ENCODE measurements at places on chromosomes 1 and 21. TPM values are rescaled to one million over a fixed set of nuclear protein-coding genes. Genes with fewer than 3 reads are reported as not detected.

DNA sequence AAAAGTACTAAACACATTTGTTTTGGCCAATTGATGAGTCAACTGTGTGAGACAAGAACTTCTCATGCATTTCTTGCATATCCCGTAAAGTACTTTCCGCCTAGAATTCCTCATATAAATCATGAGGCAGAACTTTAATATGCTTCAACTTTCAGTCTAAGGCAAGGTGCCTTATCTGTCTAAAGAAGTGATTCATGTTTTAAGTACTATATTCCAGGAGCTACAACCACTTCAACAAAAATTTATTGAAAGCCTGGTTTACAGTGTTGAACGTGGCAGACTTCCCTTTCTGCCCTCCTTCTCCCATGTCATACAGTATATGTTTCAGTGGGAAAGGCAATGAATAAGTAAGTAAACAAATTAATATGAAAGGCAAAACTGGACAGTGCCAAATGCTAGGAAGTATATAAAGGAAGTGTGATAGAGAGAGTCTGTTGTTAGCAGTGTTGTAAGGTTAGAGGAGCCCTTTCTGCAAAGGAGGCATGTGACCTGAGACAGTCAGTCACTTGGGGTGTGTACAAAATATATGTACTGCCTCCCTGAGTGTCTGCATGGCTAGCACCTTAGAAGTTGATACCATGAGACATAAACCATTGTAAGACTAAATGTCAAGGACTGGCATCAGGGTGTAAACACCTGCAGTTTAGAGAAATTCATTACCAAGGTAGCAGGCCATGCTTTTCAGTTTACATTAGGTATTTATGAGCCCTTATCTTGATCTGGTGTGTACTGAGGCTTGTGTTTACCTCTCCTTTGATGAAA lies 362.2 kb downstream of the SRGAP2C start:
- no peak overlapping the region for H3K27ac ChIP-seq
- no peaks in the 10 kb centered on the region for H3K4me1 ChIP-seq
- no peak overlapping the region for H3K4me3 ChIP-seq
- no peaks in the 10 kb centered on the region for H3K27me3 ChIP-seq
- DNase-seq, result no peak

DNA sequence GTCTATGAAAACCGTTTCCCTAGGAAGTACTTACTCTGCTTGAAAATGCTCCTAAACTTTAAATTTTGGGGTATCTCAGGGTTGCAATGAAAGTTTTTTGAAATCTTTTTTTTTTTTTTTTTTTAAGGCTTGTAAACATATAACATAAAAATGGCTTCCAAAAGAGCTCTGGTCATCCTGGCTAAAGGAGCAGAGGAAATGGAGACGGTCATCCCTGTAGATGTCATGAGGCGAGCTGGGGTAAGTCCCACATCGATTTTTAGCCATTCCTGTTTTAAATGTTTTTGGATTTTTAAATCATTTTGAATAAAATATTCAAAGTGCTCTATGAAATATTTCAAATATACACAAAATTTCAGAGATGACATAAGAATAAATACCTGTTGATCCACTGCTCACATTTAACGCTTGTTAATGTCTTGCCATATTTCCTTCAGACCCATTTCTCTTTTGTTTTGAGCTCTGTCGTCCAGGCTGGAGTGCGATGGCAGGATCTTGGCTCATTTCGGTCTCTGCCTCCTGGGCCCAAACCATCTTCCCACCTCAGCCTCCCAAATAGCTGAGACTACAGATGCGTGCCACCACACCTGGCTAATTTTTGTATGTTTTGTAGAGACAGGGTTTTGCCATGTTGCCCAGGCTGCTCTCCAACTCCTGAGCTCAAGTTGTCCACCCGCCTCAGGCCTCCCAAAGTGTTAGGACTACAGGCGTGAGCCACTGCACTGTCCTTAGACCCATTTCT lies 1.3 kb downstream of the PARK7 start:
- H3K27me3 ChIP-seq, result no peaks in the 10 kb centered on the region
- H3K4me3 ChIP-seq, result peak overlapping the region; percentile 84
- DNase-seq, result no peak
- peaks cover 50% of the 10 kb centered on the region for H3K36me3 ChIP-seq
- peaks cover 17% of the 10 kb centered on the region for H3K4me1 ChIP-seq

GRCh38 chr1:145978471-145978853 lies 14.0 kb downstream of the POLR3GL start:
- H3K36me3 ChIP-seq, result no peaks in the 10 kb centered on the region
- no peaks in the 10 kb centered on the region for H3K27me3 ChIP-seq
- DNase-seq, result no peak
- peak overlapping the region; percentile 98 for H3K27ac ChIP-seq
- peak overlapping the region; percentile 35 for H3K4me3 ChIP-seq
- H3K4me1 ChIP-seq, result peaks cover 62% of the 10 kb centered on the region

DNA sequence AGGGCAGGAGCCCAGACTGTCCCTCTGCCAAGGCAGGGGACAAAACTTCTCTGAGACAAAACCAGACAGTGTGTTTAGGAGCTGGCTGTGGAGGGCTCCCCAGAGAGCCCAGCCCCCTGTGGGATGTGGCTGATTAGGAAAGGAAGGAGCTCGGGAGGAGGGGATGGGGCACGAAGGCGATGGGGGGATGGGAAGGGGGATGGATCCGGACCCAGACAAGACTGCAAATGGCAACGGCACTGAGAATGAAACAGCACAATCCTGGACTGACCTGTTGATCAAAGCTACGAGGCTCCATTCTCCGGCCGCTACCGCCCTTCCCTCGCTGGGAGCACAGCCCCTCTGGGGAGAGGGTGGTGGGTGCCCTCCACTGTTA lies 33.1 kb downstream of the FOXO6 start:
- no peak for DNase-seq
- H3K27me3 ChIP-seq, result peaks cover 21% of the 10 kb centered on the region
- no peak overlapping the region for H3K4me3 ChIP-seq

DNA sequence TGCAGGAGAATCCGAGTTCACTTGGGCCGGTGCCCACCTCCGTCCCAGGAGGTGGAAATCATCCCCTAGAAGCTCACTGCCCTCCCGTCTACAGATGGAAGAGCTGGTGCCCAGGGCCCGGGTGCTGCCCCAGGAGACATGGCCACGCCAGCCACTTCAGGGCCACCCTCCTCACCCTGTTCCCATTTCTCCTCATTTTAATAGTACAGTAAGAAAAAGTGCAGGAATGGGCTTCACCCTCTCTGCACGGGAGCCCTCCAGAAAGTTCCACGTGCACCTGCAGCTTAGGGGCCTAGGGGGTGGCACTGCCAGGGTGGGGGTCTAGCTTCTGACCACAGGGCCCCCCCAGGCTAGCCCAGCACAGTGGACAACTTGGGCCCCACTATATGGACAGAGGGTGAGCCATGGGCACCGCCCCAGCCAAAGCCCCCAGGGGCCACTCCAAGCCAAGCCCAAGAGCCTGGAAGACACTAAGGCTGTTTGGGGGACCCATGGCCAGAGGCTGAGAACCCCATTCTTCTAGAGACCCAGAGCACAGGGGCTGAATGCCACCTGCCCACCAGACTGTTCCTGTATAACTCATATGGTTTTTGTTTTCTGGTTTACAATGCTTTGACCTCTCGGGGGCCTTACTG lies 3.4 kb upstream of the FTCD start:
- H3K27me3 ChIP-seq, result no peaks in the 10 kb centered on the region
- DNase-seq, result peak; percentile 52
- H3K4me3 ChIP-seq, result no peak overlapping the region
- no peaks in the 10 kb centered on the region for H3K36me3 ChIP-seq
- peaks cover under 1% of the 10 kb centered on the region for H3K4me1 ChIP-seq

- peak overlapping the region; percentile 74 for H3K27ac ChIP-seq
- peaks cover 13% of the 10 kb centered on the region for H3K4me1 ChIP-seq
- H3K36me3 ChIP-seq, result no peaks in the 10 kb centered on the region
Measured at GRCh38 chr1:40860706-40861223, 1.4 kb downstream of the CITED4 start.

DNA sequence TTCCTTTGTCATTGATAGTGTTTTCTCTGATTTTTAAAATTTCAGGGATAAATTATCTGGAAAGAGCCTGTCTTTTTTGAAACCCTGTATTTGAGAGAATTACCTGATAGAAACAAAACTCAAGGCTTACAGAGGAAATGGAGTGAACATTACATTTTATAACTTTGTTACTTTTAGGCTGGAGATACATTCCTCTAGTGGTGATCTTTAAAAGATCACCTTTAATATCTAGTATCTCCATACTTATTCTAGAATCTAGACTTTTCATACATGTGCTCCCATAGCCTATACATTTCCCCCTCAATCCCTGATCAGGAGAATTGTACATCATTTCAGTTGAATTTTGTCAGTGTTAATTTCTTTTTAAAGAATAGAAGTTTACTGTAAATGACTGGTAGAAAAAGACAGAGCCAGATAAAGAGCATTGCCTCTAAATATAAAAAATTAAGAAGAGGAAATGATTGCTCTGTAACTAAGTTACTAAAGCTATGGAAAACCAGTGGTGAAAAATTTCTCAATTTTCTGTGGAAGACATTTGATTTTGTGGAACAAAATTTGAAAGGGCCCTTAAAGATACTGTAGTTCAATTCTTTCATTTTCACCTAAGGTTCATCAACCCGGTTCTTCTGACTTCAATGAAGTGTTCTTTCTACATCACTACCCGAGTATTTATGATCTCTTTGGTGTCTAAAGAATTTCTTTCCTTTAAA lies 33.7 kb downstream of the RASAL2 start:
- H3K4me1 ChIP-seq, result peaks cover 7% of the 10 kb centered on the region
- no peaks in the 10 kb centered on the region for H3K27me3 ChIP-seq
- H3K27ac ChIP-seq, result peak overlapping the region; percentile 15
- DNase-seq, result no peak
- H3K4me3 ChIP-seq, result no peak overlapping the region
- H3K36me3 ChIP-seq, result no peaks in the 10 kb centered on the region

DNA sequence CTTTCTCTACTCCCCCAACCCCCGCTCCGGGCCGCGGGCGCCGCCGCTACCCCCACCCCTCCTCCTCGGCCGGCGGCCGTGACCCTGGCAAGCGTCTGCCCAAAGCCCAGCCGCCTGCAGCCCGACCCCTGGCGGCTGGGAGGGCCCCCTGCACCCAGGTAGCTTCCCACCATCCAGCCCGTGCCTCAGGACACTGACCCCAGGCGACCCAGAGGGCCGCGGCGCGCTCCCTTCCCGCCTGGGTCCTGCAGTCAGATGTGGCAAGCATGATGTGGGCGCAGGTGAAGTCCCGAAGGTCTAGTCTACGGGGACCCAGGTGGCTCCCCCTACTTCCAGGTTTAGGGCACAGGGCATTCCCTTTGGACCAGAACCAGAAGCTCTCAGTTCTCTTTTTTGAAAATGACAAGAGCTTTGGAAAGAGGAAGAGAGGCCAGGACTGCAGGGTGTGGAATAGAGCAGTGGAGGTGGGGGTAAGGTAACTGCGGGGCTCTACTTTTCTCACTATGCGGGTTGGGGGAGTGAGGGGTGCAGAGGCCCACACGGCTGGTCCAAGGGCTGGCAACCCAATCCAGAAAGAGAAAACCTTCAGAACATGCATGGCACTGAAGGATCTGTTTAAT lies at the start of gene DENND4B:
TSS of gene DENND4B (minus strand) at position 97 of the 620 bp plus-strand sequence. CDS start 2,344 bp downstream, outside the sequence.
- peak within 1 kb of the TSS; percentile 78 for H3K4me3 ChIP-seq
- peak within 1 kb of the TSS; percentile 95 for H3K27ac ChIP-seq
- peak; percentile 94 for DNase-seq

DNA sequence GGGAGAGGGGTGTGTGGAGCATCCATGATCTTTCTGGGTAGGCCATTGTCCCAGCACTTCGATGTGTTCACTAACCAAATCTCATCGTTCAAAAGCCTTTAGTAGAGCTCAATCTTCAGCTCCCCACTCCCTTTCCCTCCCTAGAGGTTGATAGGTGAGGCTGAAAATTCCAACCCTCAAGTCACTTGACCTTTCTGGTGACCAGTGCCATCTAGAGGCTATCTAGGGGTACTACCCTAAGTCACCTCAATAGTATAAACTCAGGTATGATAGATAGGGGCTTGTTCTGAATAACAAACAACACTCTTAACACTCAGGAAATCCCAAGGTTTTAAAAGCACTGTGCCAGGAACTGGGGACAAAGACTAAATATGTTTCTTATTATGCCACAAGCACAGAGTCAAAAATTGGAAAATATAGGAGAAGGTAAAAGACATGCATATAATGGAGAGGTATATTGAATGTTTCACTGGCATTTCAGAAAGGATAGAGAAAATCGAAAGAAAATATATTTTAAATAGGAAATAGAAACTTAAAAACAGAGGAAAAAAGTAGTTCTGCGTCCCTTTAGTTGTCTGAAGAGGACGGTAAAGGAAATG lies 42.9 kb upstream of the CD53 start:
- H3K4me1 ChIP-seq, result no peaks in the 10 kb centered on the region
- no peak overlapping the region for H3K27ac ChIP-seq
- H3K4me3 ChIP-seq, result no peak overlapping the region
- no peaks in the 10 kb centered on the region for H3K36me3 ChIP-seq
- H3K27me3 ChIP-seq, result no peaks in the 10 kb centered on the region

- H3K36me3 ChIP-seq, result peaks cover 13% of the 10 kb centered on the region
- H3K27ac ChIP-seq, result peak overlapping the region; percentile 17
- H3K27me3 ChIP-seq, result no peaks in the 10 kb centered on the region
Measured at GRCh38 chr1:43970502-43970901, 692 bp downstream of the DPH2 start.

GRCh38 chr1:219659684-219660083 lies 46.8 kb upstream of the ZC3H11B start:
- no peak overlapping the region for H3K4me3 ChIP-seq
- no peak overlapping the region for H3K27ac ChIP-seq
- no peaks in the 10 kb centered on the region for H3K27me3 ChIP-seq
- H3K4me1 ChIP-seq, result peaks cover 5% of the 10 kb centered on the region
- no peaks in the 10 kb centered on the region for H3K36me3 ChIP-seq

- no peaks in the 10 kb centered on the region for H3K27me3 ChIP-seq
- H3K4me3 ChIP-seq, result no peak overlapping the region
- no peak for DNase-seq
- H3K27ac ChIP-seq, result no peak overlapping the region
Measured at GRCh38 chr1:101496109-101496508, 259.3 kb downstream of the S1PR1 start.

- H3K27me3 ChIP-seq, result no peaks in the 10 kb centered on the region
- H3K4me3 ChIP-seq, result no peak overlapping the region
- H3K27ac ChIP-seq, result no peak overlapping the region
- DNase-seq, result no peak
Measured at GRCh38 chr1:186605762-186606350, 74.4 kb downstream of the PTGS2 start.

- H3K36me3 ChIP-seq, result no peaks in the 10 kb centered on the region
- H3K4me3 ChIP-seq, result no peak overlapping the region
- DNase-seq, result no peak
- peaks cover 6% of the 10 kb centered on the region for H3K27me3 ChIP-seq
- no peak overlapping the region for H3K27ac ChIP-seq
Measured at GRCh38 chr1:245133995-245134715, 20.6 kb upstream of the KIF26B start.

Gene CD1D
- total RNA-seq, result 5.3 TPM

Gene LRRC52
- 0.87 TPM for total RNA-seq

Gene SLC5A9
- 4.7 TPM for total RNA-seq

Gene KIF2C
- total RNA-seq, result 0.93 TPM

Gene ILDR2
- total RNA-seq, result 0.98 TPM

Gene MCOLN3
- total RNA-seq, result 14.0 TPM

Gene CAPN8
- total RNA-seq, result 83.5 TPM

Gene ADORA1
- total RNA-seq, result 4.1 TPM
